ENCODE measurements at places on chromosomes 7 and 10. TPM values are rescaled to one million over a fixed set of nuclear protein-coding genes. Genes with fewer than 3 reads are reported as not detected.

The TNS3 gene
- 77.4 TPM for total RNA-seq

- DNase-seq, result no peak
These were observed 40.3 kb downstream of the TMEM178B start for GRCh38 chr7:141114029-141114664.

DNA sequence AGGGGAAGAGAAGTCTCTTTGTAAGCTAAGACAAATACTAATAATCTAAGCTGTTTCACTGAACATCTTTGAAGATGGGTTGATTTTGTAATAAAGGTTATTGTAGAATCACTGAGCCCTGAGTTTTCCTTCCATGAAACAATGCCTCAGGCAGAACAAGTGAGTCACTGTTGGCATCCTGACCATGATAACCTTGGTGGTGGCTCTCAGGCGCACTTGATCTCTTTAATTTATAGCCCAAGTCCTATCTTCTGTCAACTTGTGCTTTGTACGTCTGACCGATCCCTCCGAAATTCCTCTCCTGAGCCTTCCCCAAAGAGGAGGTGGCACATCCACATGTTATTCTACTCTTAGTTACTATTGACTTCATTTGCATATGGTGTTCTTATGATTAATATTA lies 812.9 kb downstream of the REEP3 start:
- DNase-seq, result no peak

DNA sequence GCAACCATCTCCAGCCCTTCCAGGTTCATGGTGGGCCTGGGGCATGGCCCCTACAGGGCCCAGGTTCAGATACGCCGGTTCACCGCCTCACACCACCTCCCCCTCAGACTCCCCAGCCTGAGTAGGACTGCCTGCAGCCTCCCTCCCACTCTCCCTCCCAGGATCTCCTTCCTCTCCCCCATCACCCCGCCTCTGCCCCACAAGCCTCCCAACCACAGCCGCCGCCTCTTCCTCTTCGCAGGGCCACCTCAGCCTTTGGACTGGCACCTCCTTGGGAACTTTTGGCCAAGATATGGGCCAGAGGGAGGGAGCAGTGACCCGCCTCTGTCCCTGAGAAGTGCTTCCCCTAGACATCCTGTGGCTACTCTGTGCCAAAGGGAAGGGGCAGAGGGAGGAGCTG lies 9.3 kb downstream of the KCNIP2 start:
- DNase-seq, result peak; percentile 28

GRCh38 chr7:144404946-144405345 lies 1.5 kb upstream of the NOBOX start:
- DNase-seq, result no peak

The CADPS2 gene
- total RNA-seq, result 15.2 TPM

DNA sequence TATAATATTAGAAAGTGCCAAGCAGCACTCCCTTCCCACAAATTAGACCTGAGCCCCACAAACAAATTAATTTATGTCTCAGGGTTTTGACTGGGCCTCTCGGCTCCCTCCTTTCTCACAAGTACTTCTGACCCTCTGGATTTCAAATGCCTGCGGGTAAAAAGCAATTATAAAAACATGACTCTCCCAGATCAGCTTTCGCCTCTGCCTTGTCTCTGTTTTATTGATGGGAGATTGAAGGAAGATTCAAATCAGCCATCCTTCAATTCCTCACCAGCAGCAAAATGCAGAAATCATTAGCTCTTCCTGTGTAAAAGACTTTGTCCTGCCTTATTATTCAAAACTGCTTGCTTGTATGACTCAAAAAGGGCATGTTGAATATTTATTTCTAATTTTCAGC lies 453.7 kb upstream of the MKI67 start:
- DNase-seq, result no peak

DNA sequence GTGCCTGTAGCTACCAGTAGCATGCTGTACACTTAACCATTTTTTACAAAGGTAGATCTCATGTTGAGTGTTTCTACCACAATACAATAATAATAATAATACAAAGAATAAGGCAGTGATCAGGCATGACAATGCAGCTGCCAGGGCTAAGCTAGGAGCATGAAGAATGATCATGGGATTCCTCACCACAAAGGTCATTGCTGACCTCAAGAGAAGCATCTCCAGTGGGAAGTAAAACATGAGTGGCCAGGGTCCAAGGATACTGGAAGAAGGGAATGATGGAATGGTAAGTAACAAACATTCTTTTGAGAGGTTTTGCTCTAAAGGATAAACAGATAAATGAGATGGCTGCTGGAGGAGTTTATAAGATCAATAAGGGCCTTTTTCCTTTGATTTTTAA lies 591.1 kb downstream of the TNS3 start:
- DNase-seq, result no peak

DNA sequence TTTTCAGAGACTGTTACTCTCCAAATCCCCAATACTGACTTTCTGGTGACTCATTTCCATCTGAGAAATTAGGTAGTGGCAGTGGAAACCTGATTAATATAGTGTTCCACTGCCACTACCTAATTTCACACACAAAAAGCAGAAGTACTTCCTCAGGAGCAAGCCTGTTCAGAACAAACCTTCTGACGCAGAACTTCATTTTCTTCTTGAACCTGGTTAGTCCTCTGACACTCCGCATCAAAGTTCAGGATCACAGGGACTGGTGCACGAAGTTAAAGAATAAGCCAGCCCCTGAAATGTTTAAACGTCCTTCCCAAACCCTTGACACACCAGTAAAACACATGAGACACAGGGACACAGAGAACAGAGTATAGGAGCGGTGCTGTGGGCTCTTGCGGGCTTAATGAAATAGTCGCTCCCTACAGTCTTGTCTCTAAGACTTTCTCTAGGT lies 4.4 kb downstream of the WDR91 start:
- no peak for DNase-seq

The HOXA13 gene
- 47.8 TPM for total RNA-seq

DNA sequence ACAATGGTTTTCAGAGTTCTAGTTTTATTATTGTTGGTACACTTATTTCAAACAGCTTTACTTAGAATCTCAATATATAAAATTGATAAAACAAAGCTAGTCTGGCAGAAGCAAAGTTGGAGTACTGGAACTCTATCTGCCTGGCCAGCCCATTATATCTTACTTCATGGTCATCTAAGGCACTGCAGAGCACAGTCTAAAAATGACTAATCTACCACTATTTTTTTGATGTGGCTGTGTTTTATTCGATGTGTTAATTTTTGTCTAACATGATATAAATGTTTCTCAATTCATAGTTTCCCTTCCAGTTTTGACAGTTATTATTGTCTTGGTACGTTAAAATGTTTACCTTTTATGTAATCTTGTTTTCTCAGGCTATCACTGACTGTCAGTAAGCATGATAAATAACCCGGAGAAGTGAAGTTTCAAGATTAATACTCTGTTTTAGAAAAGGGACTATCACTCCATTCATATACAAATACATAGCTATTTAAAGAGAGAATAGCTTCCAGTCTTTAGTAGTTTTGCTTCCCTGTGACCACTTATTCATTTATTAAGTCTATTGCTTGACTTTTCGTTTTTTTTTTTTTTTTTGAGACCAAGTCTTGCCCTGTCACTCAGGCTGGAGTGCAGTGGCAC lies 60.6 kb upstream of the CSTF2T start:
- DNase-seq, result no peak

The C10orf67 gene
- total RNA-seq, result not detected

DNA sequence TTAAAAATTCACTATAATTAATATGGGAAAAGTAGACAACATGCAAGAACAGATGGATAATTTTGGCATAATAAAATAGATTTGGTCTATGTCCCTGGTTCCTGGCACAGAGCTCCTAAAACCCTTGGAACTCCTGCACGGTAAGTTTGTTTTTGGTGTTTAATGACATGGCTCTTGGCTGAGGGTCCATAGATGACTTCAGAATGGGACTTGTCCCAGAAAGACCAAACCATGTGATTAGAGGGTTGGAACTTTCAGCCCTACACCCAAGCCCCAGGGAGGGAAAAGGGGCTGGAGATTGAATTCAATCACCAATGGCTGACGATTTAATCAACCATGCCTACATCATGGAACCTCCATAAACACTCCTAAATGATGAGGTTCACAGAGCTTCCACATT lies 12.6 kb upstream of the GSDME start:
- no peak for DNase-seq

DNA sequence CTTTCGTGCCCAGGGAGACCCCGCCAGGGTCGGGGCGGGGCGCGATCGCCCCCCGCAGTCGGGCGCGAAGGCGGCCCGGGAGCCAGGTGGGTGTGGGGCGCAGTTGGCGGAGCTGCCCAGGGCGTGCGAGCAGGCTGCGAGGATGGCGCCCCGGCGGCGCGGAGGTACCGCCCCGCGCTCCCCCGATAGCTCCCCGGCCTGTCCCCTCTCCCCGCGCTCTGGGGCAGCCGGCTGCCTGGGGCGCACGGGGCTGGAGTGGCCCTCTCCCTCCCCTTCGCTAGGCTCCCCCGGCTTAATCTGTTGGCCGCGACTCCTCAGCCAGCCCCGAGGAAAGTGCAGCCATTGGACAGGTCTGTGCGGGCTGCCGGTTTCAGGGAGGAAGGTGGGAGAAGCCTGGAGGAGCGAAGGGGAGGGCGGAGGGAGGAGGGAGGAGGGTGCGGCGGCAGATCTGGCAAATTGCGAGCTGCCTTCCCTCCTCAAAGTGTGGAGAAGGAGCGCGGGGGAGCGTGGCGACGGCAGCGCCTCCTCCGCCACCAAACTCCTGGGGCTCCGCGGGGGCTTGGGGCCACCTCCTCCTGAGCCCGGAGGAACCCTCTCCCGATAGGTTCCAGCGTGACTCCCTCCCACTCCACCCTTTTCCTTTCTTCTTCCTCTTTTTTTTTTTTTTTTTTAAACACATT lies 361 bp upstream of the PLXDC2 start:
- DNase-seq, result peak; percentile 78

The MYOF gene
- total RNA-seq, result 18.9 TPM

The CCDC172 gene
- total RNA-seq, result not detected

DNA sequence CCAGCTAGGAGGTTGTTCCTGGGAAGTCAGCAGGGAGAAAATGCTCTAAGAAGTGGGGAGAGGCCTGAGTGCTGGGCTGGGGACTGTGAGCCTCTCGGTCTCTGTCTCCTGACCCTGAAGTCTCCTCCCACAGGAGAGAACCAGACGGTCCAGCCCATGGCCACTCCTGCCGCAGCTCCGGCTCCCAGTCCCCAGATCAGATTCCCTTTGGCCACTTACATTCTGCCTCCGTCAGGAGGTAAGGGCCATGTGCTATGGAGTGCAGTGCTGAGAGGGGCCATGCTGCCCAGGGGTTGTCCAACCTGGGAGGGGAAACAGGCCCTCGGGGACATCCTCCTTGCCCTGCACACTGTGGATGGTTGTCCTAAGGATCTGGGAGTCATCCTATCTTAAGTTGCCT lies 21.3 kb upstream of the ZNF467 start:
- DNase-seq, result no peak

GRCh38 chr10:59805014-59805413 lies 51.8 kb upstream of the MRLN start:
- DNase-seq, result peak; percentile 67

GRCh38 chr10:62045765-62046521 lies 144.4 kb downstream of the ARID5B start:
- no peak for DNase-seq

- DNase-seq, result peak; percentile 54
These were observed 60.6 kb downstream of the CUX1 start for GRCh38 chr7:101877882-101878591.

The AZGP1 gene
- not detected for total RNA-seq

DNA sequence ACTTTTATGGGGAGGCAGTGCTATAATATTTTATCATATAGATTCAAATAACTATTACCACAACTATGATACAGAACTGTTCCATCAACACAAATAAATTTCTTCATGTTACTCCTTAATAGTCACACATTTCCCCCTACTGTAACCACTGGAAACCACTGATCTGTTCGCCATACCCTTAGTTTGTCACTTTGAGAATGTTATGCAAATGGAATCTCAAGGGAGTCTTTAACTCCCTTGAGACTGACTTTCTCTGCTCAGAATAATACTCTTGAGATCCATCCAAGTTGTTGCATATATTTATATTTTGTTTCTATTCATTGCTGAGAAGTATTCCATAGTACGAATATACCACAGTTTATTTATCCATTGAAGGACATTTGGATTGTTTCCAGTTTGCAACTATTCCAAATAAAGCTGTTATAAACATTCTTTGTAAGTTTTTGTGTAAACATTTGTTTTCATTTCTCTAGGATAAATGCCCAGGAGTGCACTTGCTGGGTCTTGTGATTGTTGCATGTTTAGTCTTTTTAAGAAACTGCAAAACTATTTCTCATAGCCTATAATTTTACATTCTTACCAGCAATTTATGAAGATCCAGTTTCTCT lies 19.7 kb upstream of the PON2 start:
- no peak for DNase-seq

The ARID5B gene
- total RNA-seq, result 54.6 TPM

DNA sequence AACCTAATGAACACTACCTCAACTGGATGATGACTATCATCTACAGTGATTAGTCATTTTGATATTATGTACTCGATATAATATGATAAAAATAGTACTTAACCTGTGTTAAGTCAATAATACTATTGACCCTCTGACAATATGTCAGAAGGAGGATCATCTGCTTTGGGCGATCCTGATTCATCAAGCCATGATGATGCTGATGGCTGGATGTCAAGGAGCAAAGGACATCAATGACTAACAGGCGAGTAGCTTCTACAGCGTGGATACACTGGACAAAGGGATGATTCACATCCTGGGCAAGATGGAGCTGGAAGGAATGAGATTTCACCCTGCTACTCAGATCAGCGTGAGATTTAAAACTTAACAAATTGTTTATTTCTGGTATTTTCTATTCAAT lies 94.4 kb upstream of the SKAP2 start:
- no peak for DNase-seq

GRCh38 chr10:78933828-78934531 lies 134.8 kb upstream of the ZMIZ1 start:
- DNase-seq, result no peak

DNA sequence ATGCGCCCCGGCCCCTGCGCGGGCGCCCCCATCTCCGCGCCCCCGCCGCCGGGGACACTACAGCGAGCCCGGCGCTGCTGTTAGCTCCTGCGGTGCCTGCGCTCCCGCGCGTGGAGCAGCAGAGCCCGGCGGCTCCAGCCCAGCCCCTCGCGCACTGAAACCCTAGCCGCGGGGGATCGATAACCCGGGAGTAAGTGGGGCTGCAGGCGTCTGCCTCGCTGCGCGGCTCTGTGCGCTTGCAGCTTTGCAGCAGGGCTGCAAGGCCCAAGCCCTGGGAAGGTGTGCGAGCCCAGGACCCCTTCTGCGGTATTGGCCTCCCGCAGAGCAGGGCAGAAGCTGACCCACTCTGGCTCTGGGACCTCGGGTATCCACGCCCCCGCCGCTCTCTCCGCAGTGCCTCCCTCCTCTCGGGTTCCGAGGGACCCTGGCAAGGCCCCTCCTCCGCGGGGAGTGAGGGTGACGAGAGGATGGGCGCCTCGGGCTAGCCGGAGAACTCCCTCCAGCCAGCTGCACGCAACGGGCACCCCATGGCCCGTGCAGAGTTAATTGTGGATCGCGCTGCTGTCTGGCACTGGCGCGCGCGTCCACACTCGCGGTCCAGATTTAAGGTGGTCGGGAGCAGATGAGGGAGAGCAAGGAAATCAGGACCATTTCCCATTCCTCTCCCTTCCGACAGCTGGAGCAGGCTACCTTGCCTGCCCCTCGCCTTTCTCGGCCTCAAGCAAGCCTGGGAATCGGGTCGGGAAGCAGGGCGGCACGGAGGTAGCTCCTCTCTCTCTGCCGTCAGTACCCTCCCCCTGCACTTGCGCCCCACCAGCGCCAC lies 2.1 kb downstream of the SHH start:
- DNase-seq, result no peak

GRCh38 chr10:117260084-117260483 lies 19.2 kb downstream of the SLC18A2 start:
- DNase-seq, result no peak

The NPSR1 gene
- total RNA-seq, result not detected

The EGFR gene
- 85.7 TPM for total RNA-seq

Measured in transverse colon (tissue), 4 donors.